ENCODE measurements at places on chromosomes 12 and 14.

DNA sequence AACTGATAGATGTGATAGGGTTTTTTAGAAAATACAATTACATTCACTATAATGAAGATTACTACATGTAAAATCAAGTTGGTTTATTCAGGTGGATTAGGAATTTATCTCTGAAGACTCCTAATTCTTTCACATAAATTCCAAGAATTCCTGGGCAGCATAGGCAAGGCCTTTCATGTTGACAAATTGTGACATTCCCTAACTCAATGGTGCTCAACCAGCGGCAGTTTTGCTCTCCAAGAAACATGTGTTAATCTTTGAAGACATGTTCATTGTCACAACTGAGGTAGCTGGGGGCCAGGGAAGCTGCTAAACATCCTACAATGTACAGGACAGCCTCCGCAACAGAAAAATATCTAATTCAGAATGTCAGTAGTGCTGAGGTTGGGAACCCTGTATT lies 46.3 kb downstream of the PTPRQ start:
- DNase-seq, result no peak

GRCh38 chr12:15910864-15911721 lies at the start of gene DERA:
DERA (plus strand) TSS chr12:15911332; CDS start chr12:15911384, 52 bp downstream.
- peak; percentile 35 for DNase-seq

- DNase-seq, result no peak
Measured at GRCh38 chr14:96261772-96262655, 6.0 kb downstream of the BDKRB1 start.

GRCh38 chr12:92551853-92552397 lies 150.9 kb upstream of the PLEKHG7 start:
- DNase-seq, result peak; percentile 95

DNA sequence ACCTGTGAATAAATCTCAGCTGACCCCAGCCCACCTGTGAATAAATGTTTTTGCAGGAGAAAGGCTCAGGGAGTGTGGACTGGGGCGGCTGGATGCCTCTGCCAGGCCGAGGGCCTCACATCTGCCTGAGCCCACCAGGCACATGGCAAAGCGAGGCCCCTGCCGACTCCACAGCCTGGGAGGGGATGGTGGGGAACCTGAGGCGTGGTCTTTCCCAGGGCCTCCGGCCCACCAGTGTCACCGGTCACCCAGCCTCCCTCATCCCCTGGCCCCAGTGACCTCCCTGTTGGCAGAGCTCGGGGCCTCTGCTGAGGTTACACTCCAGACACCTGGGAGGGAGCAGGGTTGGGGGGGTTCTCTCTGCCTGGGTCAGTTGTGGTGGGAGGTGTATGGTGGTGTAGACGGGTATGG lies 8.2 kb downstream of the NOC4L start:
- no peak for DNase-seq

- DNase-seq, result no peak
Measured at GRCh38 chr12:48980389-48980952, 2.3 kb downstream of the WNT1 start.

DNA sequence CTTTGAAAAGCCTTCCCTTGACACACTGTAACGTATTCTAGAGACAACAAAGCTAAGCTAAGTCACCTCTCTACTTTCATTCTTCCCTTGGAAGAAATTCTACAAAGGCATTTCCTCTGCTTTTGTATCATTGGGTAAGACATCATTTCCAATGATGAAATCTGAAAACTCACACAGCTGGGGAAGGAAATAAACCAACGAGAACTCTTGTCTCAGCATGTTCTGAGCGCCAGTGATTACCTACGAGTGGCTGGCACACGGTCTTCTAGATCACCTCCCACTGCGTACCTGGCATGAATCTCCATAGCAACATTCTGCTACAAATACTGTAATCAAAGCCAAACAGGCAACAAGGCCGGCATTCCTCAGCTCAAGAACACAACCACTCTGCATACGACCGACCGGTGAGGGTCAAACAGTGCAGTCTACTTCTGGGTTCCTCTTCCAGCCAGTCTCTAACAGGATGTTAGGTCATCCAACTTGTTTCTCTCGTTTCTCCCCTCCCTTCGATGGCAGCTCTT lies 7.6 kb downstream of the VPS37B start:
- DNase-seq, result peak; percentile 100

- DNase-seq, result no peak
Measured at GRCh38 chr12:6444704-6445688, at the start of gene CD27. CD27 (plus strand) TSS chr12:6444955; CDS start chr12:6445096, 141 bp downstream.
